ENCODE measurements at places on chromosomes 3 and 15.
A peak's percentile ranks its signal among the peaks of the same experiment; 100 is the strongest.

DNA sequence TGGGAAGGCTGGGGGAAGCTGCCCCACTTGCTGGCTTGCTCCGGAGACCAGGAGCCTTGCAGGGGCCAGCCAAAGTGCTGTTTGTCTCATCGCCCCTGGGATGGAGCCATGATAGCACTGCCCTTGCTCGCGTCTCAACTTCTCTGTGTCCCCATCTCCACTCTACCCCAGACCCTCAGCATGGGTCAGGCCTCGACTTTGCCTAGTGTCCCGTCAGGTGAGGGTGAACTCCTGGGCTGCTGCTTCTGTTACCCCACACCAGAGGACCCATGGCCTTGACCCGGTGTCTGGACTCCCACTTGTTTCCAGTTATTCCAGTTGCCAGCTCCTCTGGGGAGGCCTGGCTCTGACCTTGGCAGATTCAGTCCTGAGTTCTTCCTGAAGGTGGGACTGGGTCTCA, 36.5 kb upstream of the DUSP7 start:
- DNase-seq, result no peak

- DNase-seq, result no peak
Measured at GRCh38 chr3:196097373-196098154, 15.7 kb upstream of the TFRC start.

- no peak for DNase-seq
Measured at GRCh38 chr3:172198428-172198827, 159.1 kb downstream of the FNDC3B start.

GRCh38 chr3:38003817-38004414, 13.3 kb downstream of the VILL start:
- DNase-seq, result no peak

- no peak for DNase-seq
Measured at GRCh38 chr3:190492966-190493365, 20.9 kb upstream of the IL1RAP start.

DNA sequence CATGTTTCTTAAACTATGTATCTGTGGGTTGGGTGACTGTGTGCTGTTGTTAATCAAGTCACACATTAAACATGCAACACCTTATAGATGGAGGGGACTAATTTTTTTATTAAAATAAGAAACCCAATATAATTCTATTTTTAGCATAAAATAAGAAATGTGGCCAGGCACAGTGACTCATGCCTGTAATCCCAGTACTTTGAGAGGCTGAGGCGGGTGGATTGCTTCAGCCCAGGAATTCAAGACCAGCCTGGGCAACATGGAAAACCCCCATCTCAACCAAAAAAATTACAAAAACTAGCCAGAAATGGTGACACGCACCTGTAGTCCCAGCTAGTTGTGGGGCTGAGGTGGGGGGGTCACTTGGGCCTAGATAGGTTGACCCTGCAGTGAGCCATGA, 1021.0 kb downstream of the EPHA3 start:
- no peak for DNase-seq

DNA sequence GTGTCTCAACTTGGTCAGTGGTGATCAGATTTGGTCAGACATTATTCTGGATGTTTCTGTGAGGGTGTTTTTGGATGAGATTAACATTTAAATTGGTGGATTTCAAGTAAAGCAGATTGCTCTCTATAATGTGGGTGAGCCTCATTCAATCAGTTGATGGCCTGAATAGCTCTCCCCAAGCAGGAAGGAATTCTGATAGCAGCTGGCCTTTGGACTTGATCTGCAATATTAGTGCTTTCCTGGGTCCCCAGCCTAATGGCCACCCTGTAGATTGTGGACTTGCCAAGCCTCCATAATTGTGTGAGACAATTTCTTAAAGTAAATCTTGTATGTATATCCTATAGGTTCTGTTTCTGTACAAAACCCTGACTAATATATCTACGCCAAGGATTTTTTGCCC, 153.9 kb upstream of the TBL1XR1 start:
- no peak for DNase-seq

DNA sequence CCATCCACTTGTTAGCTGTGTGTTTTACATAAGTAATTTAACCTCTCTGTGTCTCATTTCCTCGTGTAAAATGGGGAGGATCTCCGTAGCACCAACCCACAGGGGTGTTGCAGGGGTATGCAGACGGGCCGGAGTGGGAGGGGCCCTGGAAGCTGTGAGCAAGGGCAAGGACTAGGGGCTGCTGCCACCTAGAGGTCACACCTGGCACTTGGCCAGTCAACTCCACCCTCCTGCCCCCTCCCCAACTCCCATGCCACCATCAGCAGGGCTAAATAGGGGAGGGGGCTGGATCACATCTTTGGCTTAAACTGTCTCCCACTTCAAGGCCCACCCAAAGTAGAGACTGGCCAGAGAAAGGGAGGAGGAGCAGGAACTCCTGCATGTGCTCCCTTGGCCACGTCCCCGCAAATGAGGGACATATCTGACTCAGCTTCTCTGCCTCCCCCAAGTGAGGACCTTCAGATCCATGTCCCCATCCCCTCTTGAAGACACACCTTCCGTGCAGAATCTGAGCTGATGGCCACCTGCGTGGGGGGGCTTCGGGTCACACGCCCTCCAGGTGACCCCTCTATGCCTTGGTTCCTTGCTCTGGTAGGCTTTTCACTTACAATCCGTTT, 2.6 kb downstream of the CCDC9B start:
- DNase-seq, result peak; percentile 67

GRCh38 chr3:99498550-99499234, 139.7 kb upstream of the COL8A1 start:
- no peak for DNase-seq

DNA sequence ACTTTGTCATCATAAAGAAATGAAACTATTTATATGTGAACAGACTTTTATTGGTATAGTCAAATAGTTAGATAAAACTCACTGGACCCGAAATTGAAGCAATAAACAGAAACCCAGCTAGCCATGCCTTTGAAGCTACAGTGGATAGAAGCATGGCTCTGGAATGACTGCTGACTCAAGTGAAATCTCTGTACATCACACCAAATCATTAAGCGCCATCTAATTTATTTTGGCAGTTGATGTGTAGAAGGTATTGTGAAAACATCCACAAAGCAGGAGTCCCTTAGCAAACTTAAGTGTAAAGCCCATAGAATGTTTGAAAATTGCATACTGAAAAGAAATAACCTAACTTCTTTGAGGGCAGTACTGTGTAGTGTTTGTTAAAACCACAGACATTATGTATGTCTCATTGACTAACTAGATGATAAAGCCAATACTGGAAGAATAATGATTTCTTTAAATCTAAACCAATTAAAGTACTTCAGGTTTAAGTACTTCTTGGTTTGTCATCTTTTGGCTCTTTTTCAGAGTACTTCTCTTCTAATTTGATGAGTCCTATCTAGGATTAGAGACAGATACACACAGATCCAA, 42.8 kb upstream of the FBXL22 start:
- no peak for DNase-seq

DNA sequence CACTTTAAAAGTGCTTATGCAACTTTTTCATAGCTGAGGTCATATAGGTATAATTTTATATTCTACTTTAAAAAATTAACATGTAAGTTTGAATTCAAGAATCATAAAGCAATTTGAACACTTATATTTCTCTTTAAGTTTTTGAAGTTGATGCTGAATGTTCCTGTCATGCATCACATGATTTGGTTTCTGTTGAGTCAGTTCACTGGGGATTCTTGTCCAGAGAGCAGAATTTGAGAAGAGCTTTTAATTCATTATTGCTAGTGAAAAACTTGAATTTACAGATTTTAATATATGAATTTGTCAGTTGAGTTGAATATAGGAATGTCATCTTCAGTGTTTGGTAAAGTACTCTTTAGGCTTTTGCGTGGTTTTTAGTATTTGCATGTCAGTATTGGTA, 7.9 kb downstream of the SLC25A26 start:
- DNase-seq, result no peak

GRCh38 chr15:66702787-66703539, 927 bp downstream of the SMAD6 start:
- peak; percentile 37 for DNase-seq

GRCh38 chr15:39127925-39128617, 452.8 kb upstream of the THBS1 start:
- no peak for DNase-seq

GRCh38 chr3:25088284-25088683, 339.8 kb upstream of the RARB start:
- no peak for DNase-seq

DNA sequence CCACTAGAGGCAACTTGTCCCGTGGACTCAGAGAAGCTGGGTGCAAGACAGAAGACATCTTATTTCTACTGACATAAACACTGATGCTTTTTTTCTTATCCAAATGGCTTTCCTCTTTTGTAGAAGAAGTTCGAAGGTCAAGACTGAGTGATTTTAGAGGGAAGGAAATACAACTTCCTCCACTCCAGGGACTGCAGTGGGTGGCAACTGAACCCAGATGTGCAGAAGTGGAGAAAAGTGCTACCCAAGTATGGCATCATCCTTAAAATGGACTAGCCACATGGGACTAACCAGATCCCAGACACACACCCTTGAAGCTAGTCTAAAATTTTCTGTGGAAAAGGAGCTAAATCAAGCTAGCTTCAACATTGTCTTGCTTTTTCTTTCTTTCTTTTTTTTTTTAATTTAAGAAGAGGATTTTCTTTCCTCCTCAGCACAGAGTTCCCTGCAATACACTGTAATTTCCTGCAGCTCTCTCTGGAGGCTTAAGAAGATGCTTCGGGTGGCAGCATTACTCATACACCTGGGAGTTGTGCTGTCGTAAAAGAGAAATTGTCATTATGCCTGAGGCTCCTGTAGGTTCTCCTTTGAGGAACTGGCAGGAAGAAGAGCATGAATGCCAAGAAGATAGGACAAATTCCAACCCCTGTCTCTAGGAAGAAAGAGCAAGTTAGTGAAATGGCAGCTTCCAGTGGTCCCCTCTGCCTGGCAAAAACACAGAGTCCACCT, 3.8 kb upstream of the FRMD4B start:
- DNase-seq, result no peak

- DNase-seq, result no peak
Measured at GRCh38 chr3:77038930-77039605, 831 bp upstream of the ROBO2 start.

- no peak for DNase-seq
Measured at GRCh38 chr15:63602595-63602994, 5.4 kb downstream of the FBXL22 start.

GRCh38 chr3:37029111-37029510, 35.8 kb downstream of the MLH1 start:
- no peak for DNase-seq
